ENCODE measurements at places on chromosomes 7 and 10. TPM values are rescaled to one million over a fixed set of nuclear protein-coding genes. Genes with fewer than 3 reads are reported as not detected.

NEURL1 gene
- 34.8 TPM for polyA plus RNA-seq

FAM25G gene
- polyA plus RNA-seq, result not detected

PRF1 gene
- polyA plus RNA-seq, result 0.16 TPM

TMEM176B gene
- polyA plus RNA-seq, result 24.2 TPM

TCERG1L gene
- 23.5 TPM for polyA plus RNA-seq

TUBB8 gene
- 0.56 TPM for polyA plus RNA-seq

ARMC3 gene
- polyA plus RNA-seq, result 12.8 TPM

CALCR gene
- 0.51 TPM for polyA plus RNA-seq

PIK3AP1 gene
- 2.1 TPM for polyA plus RNA-seq

ITGA8 gene
- 4.7 TPM for polyA plus RNA-seq

C7orf33 gene
- polyA plus RNA-seq, result not detected

SLC18A3 gene
- 17.0 TPM for polyA plus RNA-seq

NPY gene
- 49.6 TPM for polyA plus RNA-seq

GHRHR gene
- polyA plus RNA-seq, result 4.3 TPM

ENTPD1 gene
- polyA plus RNA-seq, result 29.4 TPM

CALHM1 gene
- 0.24 TPM for polyA plus RNA-seq

ZNF425 gene
- polyA plus RNA-seq, result 6.1 TPM

SUFU gene
- polyA plus RNA-seq, result 27.0 TPM

ALOX5 gene
- 4.6 TPM for polyA plus RNA-seq

COL28A1 gene
- 7.9 TPM for polyA plus RNA-seq

SRRM3 gene
- 47.0 TPM for polyA plus RNA-seq

ADAMTS14 gene
- polyA plus RNA-seq, result 2.0 TPM

ADIRF gene
- 35.7 TPM for polyA plus RNA-seq

MLXIPL gene
- polyA plus RNA-seq, result 4.4 TPM

DAGLB gene
- polyA plus RNA-seq, result 17.2 TPM

GATAD1 gene
- 39.8 TPM for polyA plus RNA-seq

TMEM236 gene
- polyA plus RNA-seq, result 0.27 TPM

SRI gene
- polyA plus RNA-seq, result 286 TPM

THNSL1 gene
- polyA plus RNA-seq, result 8.7 TPM

MYO1G gene
- 0.56 TPM for polyA plus RNA-seq

GRID1 gene
- 29.8 TPM for polyA plus RNA-seq

NPSR1 gene
- polyA plus RNA-seq, result 0.15 TPM

ABCC2 gene
- polyA plus RNA-seq, result 0.44 TPM

FFAR4 gene
- polyA plus RNA-seq, result 0.30 TPM

Measured in spinal cord (tissue), 10 donors.